ENCODE measurements at places on chromosomes 2 and 18.

GRCh38 chr2:181660181-181660580 lies 3.3 kb upstream of the CERKL start:
- no peak for DNase-seq

GRCh38 chr2:207771421-207771820 lies 1.7 kb upstream of the FZD5 start:
- DNase-seq, result no peak

GRCh38 chr2:194383401-194383800 lies 1273.6 kb upstream of the SLC39A10 start:
- DNase-seq, result no peak

DNA sequence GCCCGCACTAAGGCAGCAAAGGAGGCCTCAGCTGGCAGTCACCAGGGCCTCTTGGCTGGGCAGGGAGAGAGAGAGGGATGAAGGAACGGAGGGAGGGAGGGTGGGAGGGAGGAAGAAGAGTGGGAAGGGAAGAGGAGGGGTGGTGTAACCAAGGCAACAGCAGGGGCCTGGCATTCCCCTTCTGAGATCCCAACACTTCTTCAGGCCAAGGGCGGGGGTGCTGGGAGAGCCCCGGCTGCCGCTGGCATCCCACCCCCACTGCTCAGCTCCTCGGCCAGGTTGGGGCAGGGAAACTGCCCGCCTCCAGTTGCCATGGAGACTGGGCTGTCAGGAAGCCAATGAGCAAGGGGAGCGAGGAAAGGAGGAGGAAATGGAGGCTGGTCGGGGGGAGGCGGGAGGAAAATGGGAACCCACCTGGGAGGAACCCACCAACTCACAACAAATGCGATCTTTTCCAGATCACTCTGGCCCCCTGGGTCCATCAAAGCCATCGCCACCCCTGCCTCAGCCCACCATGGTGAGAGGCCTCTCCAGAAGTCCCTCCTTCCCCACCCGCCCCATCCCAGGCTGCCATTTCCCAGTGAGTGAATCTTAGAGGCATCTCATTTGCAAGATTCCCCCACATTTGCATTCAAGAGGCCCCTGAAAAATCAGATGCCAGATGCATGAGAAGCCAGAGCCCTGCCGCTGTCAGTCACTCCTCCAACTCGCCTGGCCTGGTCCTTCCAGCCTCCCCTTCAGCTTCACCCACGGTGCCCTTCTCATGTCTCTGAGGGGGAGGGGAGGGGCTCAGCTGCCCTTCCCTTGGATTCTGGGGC lies 12.4 kb downstream of the SH2D6 start:
- no peak for DNase-seq

GRCh38 chr2:223618172-223619035 lies 16.2 kb upstream of the SCG2 start:
- DNase-seq, result no peak

Data from AG10803 (cell line).